HCEC 1CT (cell line): ENCODE measurements at places on chromosomes 16 and 17.
A peak's percentile ranks its signal among the peaks of the same experiment; 100 is the strongest.

- DNase-seq: no peak
Measured at GRCh38 chr17:31513731-31514427, 122.4 kb downstream of the RAB11FIP4 start.

- DNase-seq: peak; percentile 60
Measured at GRCh38 chr17:56595831-56596690, 2.6 kb downstream of the NOG start.

GRCh38 chr16:76985392-76986045 is 205.5 kb upstream of the MON1B start:
- DNase-seq: no peak

- no peak for DNase-seq
Measured at GRCh38 chr16:69823831-69824563, 61.9 kb downstream of the WWP2 start.
